ENCODE measurements at places on chromosomes 4 and X. TPM values are rescaled to one million over a fixed set of nuclear protein-coding genes. Genes with fewer than 3 reads are reported as not detected.

Gene GNRHR
- 2.1 TPM for total RNA-seq

Gene NSDHL
- total RNA-seq = 25.6 TPM

DNA sequence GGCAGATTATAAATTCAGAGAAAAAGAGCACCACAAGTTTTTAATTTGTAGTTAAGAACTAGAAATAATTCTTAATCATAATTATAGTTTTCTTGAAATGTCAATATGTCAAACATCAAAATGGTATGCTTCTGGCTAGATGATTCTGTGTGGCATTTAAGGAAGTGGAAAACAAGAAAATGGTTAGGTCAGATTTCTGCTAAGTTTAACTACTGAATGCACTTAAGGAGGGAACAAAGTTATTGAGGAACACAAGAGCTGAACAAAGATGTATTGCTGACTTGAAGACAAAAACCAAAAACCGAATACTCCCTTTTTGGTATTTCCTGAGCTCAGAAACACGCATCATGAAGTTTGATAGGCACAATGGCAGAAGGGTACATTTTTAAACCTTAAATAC, 58.7 kb upstream of the GPR34 start:
- no peak for ATAC-seq

Gene PFKFB1
- 0.32 TPM for total RNA-seq

Gene XK
- total RNA-seq = 3.8 TPM

DNA sequence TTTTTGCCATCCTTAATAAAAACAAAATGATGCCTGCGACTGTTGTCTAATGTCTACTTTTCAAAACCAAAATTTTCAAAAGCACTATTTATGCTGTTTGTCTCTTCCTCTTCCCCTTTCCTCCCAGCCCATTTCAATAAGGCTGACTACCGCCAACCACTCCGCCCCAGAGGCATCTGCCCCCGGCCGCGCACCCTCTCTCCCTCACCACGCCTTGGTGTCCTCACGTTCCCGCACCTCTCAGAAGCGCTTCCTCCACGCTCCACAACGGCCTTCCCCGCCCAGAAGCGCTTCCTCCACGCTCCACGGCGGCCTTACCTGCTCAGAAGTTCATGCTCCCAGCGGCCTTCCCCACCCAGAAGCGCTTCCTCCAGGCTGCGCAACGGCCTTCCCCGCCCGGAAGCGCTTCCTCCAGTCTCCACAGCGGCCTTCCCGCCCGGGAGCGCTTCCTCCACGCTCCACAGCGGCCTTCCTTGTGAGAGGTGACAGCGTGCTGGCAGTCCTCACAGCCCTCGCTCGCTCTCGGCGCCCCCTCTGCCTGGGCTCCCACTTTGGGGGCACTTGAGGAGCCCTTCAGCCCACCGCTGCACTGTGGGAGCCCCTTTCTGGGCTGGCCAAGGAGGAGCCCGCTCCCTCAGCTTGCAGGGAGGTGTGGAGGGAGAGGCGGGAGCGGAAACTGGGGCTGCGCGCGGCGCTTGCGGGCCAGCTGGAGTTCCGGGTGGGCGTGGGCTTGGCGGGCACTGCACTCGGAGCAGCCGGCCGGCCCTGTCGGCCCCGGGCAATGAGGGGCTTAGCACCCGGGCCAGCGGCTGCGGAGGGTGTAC, 490.4 kb upstream of the ZFP42 start:
- ATAC-seq = no peak

DNA sequence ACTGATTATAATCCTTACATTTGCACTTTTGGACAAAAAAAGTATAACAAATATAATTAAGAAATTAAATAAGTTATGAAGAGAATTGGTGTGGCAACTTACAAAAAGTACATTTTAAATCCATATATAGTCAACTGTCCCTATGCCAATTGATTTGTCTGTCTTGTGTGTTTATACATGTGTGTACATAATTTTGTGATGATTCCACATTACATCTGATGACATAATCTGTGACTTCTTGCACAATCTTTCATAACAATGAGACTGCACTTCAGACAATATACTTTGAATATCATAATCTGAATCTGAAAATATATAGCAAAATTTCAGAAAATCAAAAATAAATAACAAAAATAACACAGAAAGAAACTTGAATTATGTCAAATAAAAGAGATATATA, 953.4 kb downstream of the FAT4 start:
- no peak for ATAC-seq

- no peak for ATAC-seq
These were observed 240.3 kb upstream of the GPC4 start for GRCh38 chrX:133655275-133656265.

DNA sequence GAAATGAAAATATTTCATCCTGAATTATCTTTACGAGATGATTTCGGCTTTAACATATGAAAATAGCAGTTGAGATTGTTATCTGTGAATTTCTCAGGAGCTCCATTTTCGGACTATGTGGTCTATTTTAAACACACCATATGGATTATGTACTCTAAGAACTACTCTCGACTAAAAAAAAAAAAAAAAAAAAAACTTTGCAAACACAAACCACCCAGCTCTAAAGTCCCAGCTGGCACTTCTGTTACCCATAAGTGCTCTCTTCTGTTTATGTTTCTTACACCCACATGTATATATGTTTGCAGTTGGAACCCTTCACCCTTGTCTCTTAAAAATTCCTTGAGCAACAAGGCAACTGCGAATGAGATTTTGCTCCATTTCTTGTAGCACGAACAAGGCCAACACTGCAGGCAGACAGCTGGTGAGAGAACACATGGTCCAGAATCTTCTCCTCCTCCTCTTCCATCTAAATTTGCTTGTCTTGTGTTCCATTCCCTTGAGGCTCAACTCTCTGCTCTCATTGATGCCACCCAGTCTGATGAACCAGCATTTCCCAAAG, 172.7 kb upstream of the HCCS start:
- no peak for ATAC-seq

Gene CCKAR
- not detected for total RNA-seq

DNA sequence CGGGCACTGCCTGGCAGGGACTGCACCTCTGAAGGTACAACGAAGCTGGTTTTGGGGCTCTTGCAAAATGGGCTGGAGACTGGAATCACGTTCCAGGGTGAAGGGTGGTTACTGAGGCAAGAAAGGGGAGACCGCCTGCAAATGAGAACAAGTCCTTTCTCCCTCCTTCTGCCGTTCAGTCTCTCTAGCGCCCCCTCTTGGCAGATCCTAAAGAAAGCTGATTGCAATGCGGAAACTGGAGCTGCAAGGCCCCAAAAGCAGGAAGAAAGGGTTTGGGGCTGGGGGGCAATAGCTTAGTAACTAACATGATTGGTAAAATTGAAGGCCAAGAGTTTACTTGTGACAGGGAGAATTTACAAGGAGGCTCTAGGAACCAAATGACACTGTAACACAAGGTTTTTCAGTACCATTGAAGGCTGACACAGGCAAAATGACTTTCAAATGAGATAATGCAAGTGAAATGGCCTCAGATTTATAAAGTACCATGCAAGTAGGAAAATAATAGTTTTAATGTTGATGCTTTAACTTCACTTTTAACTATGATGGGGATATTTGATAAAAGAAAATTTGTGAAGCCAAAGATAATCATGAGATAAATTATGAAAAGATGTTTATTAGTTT, 222.7 kb upstream of the HAND2 start:
- ATAC-seq = no peak

DNA sequence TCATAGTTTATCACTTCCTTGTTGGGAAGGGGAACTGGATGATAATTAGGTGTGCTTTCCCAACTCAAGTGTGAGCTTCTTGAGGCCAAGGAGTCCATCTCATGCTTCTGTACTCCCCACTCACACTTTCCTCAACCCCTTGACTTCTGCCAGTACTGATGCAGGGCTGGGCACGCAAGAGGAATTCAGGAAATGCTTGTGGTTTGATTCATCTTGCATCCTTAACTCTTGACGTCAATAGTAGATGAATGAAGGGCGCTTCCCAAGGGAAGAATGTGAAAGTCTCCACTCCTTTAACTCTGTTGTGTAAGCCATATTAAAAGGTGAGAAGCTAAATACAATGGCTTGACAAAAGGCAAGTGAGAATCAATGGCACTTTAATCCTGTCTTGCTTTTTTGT, 101.8 kb downstream of the AGTR2 start:
- peak; percentile 75 for ATAC-seq

DNA sequence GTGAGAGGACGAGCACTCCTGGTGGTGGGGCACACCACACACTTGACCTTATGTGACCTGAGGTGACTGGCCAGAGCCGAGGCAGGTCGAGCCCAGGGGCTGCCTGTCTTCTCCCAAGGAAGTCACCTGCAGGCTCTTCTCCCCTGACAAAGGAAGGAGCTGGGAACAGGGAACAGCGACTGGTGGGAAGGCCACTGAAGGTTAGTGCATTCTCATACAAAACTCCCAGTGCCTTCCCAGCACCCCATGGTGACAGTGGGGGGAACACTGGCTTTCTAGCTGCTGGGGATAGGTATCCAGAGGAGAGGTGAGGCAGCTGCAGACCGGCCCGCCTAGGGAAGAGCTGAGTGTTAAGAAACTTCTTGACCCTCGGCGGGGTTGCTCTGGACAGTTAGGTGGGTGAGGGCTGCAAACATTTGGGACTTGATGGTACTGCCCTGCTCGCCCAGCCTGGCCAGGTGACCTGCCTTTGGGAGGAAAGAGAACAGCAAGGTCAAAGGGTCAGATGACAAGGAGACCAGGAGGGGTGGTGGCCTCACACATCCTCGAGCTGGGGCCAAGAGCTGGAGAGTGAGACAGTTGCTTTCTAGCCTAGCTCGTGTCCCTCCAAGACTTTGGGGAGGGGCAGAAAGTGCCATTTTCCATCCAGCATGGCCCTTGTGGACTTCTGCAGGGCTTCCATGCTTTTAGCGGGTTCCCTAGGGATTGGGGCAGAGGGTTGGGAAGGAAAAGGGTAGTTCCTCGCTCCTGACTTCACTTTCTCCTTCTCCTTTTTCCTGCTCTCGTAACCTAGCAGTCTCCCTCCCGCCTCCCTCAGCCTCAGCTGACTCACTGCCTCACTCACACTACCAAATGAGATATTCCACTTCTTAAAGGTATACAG, 2.7 kb downstream of the NALF2 start:
- ATAC-seq = no peak

Gene BEND2
- total RNA-seq = not detected

GRCh38 chrX:68332201-68332731, 101.0 kb downstream of the OPHN1 start:
- no peak for ATAC-seq

DNA sequence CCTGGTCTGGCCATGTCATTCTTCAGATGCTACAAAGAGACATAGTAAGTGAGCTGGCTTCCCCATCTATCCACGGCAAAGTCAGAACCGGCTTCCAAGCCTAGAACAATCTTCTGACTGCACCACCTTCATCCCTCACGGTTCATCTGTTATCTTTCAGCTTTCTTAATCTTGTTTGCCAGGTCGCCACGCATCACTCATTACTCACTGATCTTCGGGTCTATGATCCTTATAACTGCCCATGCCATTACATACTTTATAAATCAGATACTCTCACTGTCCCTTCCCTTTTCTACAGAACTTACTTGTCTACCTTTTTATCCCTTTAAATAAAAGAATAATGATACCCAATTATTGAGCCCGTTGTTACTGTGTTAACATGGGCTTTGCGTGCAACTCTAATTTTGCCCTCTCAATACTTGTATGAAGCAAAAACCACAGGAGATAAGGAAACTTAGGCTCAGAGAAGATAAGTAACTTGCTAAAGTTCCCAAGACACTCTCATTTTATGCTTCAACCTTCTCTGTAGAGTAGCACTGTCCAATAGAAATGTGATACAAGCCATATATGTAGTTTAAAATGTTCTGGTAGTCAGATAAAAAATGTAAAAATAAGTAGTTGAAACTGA, 171.7 kb downstream of the AMELX start:
- no peak for ATAC-seq

Gene PRR32
- not detected for total RNA-seq

DNA sequence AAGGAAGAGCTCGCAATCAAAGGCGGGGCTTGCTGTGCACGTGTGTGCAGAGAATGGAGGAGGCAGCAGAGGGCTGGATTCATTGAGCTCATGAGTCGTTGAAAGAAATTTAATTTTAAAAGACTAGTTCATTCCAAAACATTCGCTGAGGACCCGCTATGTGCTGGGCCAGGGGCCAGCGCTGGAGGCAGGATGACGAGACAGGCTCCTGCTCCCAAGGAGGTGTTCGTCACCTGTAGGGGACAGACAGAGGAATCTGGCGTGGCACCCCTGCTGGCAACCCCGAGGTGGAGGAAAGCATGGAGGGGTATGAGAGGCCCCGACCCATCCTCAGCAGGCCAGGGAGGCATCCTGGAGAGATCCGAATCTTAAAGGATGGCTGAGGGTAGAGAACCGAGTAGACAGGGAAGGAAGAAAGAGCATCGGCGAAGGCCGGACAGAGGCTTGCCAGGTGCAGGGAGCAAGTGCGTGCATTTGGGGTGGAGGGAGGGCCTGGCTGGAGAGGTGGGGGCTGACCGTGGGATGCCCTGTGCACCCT, 96.4 kb downstream of the CPZ start:
- no peak for ATAC-seq

GRCh38 chrX:67100031-67100884, 443.6 kb upstream of the AR start:
- no peak for ATAC-seq

Gene REST
- total RNA-seq = 29.6 TPM

GRCh38 chr4:159227984-159228383, 125.1 kb downstream of the RAPGEF2 start:
- peak; percentile 92 for ATAC-seq

Gene AADAT
- total RNA-seq = 11.5 TPM

GRCh38 chr4:25085671-25086070, 54.9 kb upstream of the LGI2 start:
- ATAC-seq = no peak

All from motor neuron (in vitro differentiated cells).